ENCODE measurements at places on chromosomes 12 and 14.

DNA sequence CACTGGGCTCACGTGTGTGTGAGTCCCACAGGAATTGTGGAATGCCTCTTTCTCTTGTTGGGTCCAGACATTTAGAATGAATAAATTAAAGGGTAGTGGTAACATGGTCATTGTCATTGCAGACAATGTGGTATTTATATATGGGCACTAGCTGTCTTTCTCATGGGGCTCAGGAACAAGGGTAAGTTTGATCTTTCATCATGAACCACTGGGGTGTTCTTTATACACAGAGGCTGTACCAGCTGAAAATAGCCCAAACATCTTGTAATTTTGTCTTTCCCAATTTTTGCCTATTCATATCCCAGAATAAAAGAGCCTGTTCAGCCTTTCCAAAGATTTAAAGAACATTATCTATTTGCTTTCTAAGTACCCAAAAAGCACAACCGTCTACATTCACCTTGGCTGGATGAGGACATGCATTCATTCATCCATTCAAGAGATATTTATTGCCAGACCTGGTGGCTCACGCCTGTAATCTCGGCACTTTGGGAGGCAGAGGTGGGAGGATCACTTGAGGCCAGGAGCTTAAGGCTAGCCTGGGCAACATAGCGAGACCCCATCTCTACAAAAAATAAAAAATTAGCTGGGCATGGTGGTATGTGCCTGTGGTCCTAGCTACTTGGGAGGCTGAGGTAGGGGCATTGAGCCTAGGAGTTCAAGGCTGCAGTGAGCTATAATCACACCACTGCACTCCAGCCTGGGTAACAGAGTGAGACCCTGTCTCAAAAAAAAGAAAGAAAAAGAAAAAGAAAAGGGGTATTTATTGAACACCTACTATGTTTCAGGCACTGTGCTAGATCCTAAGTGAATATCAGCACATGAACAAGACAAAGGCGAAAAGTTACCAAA, 4.4 kb upstream of the FOS start:
- peak; percentile 33 for DNase-seq

GRCh38 chr14:68033336-68033932, 213.9 kb downstream of the RAD51B start:
- DNase-seq = no peak

DNA sequence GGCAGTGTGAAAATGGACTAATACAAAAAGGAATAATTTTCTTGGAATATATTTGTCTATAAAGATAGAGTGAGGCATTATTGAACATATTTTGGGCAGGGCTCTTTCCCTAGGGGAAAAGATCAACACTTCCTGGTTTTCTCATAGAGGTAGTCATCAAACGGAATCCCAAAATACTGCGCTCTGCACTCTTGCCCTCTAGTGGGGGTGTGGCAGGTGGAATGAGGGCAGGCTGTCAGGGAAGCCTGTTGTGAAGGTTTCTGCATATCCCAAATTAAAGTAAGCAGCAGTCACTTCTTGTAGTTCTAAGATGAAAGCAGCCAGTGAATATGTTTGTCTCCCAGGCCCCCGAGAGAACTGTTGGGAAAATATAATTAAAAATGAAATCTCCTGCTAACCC, 666.8 kb upstream of the TMEM132C start:
- no peak for DNase-seq

DNA sequence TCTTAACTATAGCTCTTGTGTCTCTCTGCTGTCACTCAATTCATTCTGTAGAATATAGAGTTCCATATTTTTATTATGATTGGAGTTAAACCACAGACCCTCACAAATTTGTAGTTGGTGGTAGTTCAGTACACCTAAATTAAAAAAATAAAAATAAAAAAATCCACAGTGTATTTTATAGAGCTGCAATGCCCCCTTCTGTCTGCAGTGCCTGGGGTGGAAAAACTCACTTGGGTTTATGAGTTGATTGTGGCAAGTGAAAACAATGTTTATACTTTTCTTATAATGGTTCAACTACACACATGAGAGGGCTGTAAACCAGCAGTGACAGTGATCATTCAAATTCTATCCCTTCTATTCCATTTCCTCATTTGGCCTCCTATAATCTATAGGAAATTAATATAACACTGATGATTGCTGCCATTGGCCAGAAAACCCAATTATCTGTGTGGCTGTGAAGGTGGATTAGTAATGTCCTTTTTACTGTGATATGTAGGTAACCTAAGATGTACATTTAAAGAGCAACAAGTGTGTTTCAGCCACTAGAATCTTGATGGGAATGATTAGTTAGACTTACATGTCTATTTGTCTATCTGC, 166.9 kb upstream of the LRIG3 start:
- DNase-seq = no peak

DNA sequence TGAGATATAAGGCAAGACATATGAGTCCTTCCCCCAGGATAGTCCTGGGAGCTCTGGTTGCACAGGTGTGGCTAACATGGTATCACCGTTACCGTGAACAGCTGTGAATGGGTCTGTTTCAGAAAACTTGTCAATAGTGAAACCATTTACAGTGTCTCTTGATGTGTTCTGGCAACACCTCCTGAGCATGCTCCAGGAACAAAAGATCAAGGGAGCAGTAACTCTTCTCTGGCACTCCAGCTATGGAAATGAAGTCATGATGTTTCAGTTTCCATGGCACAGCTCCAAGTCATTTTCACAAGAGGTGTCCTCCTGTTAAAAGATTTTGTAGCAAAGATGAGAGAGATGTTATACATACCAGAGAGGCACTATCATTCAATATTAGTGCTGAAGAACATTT, 253.7 kb downstream of the SNAPC1 start:
- DNase-seq = no peak

DNA sequence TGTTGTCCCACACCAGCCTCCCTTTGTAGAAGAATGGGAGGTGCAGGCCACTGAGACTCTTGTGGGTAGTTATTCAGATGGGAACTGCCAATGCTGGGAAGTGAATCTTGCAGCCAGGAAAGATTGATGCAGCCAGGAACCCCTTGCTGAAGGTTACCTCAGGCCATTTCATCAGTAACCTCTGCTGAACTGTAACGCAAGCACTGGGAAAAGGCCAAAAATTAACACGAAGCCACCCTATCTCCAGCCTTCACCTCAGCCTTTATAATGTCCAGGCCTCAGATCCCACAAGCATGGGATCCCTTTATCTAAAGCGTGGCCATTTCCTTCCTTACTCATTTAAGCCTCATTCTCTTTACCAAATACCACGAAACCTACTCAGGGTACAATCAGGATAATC, 211.1 kb downstream of the SPTSSA start:
- no peak for DNase-seq

GRCh38 chr14:100713705-100714104, 13.0 kb upstream of the DLK1 start:
- no peak for DNase-seq

DNA sequence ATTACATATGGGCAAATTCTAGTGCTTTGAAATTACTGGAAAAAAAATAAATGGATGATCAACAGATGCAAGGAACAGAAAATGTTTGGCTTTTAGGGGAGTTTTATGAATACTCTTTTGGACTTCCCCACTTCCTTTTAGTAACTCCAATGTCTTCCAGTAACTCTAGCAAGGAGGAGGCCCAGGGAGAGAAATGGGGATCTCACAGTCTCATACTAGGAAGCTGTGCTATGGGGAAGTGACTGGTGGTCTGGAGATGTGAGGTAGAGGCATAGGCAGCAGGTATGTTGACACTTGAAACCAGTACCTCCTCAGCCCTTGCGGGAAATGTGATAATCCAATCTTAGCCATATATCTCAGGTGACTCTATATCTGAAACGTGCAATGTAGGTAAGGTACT, 68.1 kb downstream of the CRADD start:
- peak; percentile 78 for DNase-seq

DNA sequence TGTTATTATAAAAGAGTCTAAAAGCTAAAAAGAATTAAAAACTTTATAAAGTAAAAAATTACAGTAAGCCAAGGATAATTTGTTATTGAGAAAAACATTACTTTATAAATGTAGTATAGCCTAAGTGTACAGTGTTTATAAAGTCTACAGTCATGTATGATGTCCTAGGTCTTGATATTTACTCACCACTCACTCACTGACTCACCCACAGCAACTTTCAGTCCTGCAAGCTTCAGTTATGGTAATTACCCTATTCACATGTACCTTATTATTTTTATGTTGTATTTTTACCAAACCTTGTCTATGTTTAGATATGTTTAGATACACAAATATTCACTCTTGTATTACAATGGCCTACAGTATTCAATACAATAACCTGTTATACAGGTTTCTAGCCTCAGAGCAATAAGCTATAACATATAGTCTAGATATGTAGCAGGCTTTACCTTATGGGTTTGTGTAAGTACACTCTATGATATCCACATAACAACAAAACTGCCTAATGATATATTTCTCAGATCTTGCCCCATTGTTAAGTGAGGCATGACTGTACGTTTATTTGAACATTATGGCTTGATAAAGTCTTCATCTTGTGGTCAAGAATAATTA, 113.7 kb upstream of the KITLG start:
- no peak for DNase-seq

- DNase-seq = no peak
Measured at GRCh38 chr14:69685716-69686115, 74.3 kb downstream of the SUSD6 start.

DNA sequence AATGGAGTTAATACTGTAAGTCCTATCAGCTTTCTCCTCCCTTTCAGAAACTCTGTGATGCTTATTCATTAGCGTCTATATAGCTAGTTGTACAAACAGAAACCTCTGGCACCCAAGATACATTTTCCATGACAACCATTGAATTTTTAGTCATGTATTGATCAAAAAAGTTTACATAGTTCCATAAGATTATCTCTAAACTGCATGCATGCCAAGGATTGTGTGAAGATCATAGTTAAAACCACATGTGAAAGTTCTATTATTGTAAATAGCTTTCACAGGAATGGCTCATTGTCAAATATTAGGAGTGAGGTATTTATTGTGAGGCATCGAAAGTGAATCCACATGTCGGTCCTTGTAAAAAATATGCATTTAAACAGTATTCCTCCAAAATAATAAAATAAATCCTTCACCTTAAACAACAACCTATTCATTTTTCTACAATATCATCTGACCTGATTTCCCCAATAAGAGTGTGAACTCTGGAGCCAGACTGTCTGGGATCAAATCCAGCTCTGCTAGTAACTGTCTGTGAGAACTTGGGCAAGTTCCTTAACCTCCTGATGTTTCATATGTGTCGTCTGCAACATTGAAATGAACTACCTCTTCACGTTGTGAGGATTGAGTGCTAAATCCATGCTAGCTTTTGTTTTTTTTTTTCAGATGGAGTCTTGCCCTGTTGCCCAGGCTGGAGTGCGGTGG, 10.6 kb upstream of the CDKL1 start:
- DNase-seq = no peak

DNA sequence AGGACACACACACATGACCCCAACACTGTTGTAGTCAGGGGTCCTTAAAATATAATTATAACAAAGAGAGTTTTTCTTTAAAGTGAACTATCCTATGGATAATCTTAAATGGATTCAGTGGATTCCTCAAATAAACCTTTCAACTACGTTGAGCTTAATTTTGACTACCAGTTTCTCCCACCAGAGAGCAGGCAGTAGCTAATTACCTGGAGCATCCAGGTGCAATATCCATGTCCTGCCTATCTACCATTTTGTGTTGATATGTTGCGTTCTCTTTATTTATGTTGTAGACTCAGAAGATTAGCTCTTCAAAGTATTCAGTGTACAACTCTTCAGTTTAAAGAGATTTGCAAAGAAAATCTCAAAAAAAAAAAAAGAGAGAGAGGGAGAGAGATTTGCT, 127.2 kb upstream of the GZMB start:
- DNase-seq = no peak

DNA sequence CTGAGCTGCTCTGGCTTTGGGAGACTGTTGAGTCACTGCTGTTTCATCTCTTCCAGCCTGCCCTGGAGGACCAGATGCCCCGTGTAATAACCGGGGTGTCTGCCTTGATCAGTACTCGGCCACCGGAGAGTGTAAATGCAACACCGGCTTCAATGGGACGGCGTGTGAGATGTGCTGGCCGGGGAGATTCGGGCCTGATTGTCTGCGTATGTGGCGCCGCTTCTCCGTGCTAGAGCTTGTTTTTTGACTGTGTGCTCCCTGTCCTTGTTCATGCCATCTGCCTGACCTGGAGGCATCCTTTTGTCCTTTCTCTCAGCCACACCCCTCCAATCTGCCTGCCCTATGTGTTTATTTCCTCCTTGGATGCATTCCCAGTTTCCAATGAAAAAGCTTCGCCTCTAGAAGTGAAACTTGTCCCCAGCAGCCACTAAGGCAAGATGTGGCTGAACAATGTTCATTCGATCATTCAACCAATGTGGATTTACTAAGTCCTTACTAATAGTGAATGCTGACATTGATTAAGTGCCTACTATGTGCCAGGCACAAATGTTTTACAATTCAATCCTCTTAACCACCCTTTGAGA, 98.6 kb downstream of the NT5DC3 start:
- no peak for DNase-seq

DNA sequence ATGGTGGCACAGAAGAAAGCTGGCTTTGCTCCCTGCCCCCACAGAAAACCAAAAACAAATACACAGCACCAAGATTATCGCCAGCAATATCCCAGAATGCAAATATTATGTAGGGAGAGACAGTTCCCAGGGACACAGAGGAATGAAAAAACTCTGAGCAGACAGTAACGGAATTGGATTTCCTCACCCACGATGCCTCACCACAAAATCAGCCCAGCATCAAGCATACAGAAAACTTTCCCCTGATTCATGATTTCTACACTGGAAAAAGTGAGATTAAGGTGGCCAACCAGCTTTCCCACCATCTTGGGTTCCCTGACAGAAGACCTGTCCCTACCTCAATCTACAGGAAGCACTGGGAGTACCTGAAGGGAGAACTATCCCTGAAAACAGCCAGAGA, 36.6 kb downstream of the PARP11 start:
- peak; percentile 21 for DNase-seq

- DNase-seq = no peak
Measured at GRCh38 chr12:1738446-1738845, 47.6 kb downstream of the ADIPOR2 start.

GRCh38 chr12:90290980-90291975, 582.6 kb upstream of the ATP2B1 start:
- no peak for DNase-seq

DNA sequence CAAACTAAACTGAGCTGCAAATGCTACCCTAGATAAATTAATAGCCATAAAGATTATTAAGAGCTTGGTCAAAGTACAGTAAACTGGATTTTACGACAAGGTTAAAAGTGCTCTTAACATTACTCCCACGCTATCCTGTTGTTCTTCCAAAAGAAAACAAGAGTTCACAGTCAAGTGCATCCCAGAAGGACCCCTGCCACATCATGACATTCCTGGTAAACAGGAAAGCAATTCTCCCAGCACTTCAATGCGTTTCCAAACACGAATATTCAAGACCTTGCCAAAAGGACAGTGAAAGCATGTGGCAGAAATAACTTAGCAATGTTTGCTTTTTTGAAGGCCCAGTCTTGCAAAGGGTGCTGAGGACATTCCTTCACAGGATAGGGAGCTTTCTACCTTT, 11.2 kb downstream of the SPRING1 start:
- no peak for DNase-seq

- no peak for DNase-seq
Measured at GRCh38 chr12:40248034-40248433, 23.2 kb downstream of the LRRK2 start.

GRCh38 chr12:65098364-65098763, 22.7 kb downstream of the WIF1 start:
- no peak for DNase-seq

Measured in suppressor macrophage treated with lipopolysaccharide for 4 hours (primary cell).